T-helper 2 cell (primary cell): ENCODE measurements at places on chromosomes 4 and X.

DNA sequence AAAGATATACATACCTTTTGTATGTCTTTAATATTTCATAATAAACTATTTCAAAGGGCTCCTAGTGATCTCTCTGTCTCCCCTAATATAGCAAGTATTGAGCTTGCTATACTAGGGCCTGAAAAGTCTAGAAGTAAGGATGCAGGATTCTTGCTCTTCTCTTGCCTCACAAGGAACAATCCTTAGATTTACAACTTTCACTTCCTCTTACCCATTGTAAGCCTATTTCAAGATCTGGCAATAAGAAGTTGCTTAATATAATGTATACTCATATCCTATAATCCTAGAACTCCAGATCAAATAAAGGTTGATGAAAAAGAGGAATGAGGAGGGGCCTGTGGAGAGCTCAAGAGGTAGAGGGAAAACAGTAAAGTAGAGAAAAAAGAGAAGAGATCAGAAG lies 40.8 kb upstream of the CHRDL1 start:
- DNase-seq, result no peak

DNA sequence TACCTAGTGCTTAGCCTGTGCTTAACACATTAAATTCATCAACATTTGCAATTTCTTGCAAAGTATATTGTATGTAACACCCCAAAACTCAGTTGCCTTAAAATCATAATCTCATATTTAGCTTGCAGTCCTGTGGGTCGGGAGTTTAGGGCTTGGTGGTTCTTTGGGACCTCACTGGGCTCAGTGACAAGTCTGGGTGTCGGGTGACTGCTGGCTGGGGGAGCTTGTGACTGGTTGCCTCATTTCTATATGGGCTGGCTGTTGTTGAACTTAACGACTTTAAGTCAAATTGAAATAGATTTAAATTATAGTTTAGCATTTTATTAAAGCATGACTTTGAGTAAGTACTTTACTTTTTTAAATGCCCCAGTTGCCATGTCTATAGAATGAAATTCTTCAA lies 401.4 kb upstream of the NR3C2 start:
- no peak for DNase-seq

GRCh38 chrX:69067841-69068240 lies 97.4 kb downstream of the PJA1 start:
- no peak for DNase-seq

DNA sequence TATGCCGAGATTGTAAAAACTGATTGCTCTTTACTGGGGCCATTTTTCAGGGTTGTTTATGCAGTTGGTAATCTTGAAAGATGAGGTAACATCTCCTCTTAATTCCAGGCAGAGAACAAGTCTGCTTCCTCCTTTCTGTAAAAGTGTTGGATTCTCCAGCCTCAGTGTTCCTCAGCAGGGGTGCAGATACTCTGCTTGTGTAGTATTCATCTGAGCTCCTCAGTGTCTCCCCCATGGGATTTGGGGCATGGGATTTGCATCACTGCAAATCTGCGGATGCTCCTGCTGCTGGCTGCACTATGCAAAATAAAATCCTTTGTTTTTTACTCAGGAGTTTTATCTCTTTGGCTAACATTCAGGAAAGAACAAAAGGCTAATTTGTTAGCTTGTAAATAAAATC lies 104.9 kb upstream of the ATP8A1 start:
- no peak for DNase-seq

GRCh38 chr4:76211769-76212708 lies 1.6 kb downstream of the SCARB2 start:
- no peak for DNase-seq

- DNase-seq, result peak; percentile 33
Observed at GRCh38 chrX:154486396-154487207, at the start of gene UBL4A. Gene UBL4A, minus strand, starts transcription at chrX:154486615. Its CDS starts 31 bp downstream, at chrX:154486584.

GRCh38 chrX:68942840-68943239 lies 114.0 kb downstream of the EFNB1 start:
- no peak for DNase-seq

- DNase-seq, result peak; percentile 0
Observed at GRCh38 chrX:131288738-131289511, at the start of gene IGSF1. Gene IGSF1, minus strand, starts transcription at chrX:131289306. Its CDS starts 2,632 bp downstream, at chrX:131286674.

- no peak for DNase-seq
Observed at GRCh38 chr4:85498068-85498733, 23.3 kb downstream of the ARHGAP24 start.

DNA sequence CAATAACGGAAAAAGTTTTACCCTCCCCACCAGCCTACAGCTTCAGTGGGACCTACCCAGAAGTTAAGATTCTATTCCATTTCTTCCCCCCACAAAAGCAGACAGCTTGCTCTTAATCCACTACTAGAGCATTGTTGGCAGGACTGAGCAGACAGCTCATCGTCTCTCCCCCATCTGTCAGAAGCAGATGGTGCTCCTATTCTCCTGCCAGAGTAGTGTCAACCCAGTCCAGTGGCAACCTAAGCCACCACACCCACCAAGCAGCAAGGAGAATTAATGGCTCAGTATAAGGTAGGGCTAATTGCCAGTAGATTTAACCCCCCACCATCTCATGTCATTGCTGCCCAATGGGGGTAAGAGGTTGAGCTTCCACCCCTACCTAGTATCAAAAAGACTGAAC lies 62.0 kb downstream of the AWAT2 start:
- no peak for DNase-seq

GRCh38 chr4:110787109-110787508 lies 164.2 kb upstream of the PITX2 start:
- no peak for DNase-seq

GRCh38 chr4:87179751-87180150 lies 40.7 kb downstream of the KLHL8 start:
- no peak for DNase-seq

- peak; percentile 12 for DNase-seq
Observed at GRCh38 chr4:185020863-185021761, 2.8 kb downstream of the HELT start.

- DNase-seq, result no peak
Observed at GRCh38 chr4:168741281-168742173, 244.7 kb downstream of the PALLD start.

- no peak for DNase-seq
Observed at GRCh38 chr4:8136529-8136928, 22.1 kb downstream of the ABLIM2 start.

DNA sequence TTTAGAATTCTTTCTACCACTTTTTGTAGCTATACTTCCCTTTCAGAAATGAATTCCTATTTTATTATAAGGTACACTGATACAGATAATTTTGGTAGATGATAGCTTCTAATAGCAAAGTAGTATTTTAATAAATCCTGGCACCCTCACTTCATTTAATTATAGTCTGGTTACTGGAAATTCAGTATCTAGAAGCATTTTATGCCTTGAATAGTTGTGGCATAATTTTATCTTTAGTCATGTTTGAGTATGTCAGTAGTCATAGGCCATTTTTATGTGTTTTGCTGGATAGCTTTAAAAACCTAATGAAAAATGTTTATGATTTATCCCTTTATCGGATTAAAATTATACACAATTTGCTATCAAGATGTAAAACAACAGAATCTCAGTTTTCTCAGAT lies 92.3 kb downstream of the DIAPH2 start:
- DNase-seq, result no peak
